ENCODE measurements at places on chromosomes 16 and 17.

DNA sequence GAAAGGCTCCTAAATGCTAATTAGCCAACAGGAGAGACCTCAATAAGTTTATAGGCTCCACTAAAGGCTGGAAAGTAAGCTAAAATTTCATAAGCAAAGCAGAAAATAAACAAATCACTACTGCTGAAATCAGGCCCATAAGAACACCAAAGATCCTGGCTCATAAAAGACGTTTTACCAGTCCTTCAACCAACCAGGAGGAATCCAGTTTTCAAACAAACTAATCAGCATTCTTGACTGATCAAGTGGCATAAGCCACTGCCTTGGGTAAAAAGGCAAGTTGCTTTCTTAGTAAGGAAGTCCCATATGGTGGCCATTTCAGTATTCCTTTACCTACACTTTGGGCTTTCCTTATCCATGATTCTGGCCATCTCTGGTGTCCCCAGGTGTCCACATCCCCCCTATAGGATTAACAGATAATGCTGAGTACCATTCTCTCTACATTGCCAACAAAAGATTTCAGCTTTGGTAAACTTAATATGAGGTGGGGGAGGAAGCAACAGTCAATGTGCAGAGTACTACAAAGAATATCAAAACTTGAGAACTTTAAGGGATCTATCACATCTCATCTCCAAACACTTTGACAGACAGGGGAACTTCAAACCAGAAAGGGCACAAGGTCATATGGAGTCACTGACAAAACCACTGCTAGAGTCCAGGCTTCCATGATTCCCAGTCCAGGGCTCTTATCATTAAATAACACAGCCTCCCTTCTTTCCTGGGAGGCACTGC is 1.3 kb downstream of the TOM1L2 start:
- no peak for DNase-seq

DNA sequence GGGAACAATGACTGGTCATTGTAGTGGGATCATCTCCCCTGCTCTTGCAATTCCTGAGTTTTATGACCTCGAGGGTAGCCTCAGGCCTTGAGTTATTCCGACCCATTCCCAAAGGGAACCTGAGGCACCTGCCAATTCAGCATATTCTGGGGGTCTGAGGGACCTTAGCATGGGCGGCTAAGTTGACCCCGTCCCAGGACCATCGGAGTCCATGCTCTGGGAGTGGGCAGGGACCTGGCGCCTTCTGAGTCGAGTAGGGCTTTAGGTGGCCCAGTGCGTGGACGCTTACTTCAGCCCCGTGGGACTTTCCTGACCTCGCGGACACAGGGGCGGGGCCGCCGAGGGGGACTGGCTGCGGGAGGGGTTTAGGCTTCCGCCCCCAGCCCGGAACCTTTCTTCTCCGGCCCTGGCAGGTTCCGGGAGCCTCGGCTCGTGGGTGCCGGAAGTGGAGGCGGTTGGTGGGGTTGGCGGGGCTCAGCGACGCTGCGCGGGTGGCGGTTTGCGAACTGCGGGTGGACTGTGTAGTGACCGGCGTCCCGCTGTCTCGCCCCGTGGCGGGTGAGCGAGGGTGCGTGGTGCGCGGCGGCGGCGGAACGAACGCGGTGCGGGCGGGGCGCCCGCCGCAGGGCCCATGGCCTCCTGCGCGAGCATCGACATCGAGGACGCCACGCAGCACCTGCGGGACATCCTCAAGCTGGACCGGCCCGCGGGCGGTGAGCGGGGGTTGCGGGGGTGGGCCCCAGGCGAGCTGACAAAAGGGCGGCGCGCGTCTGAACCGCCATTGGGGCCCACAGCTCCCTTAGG is at the start of gene EDC4:
EDC4 (plus strand) TSS at position 422 of the 804 bp plus-strand sequence; CDS start at position 632, 210 bp downstream.
- peak; percentile 75 for DNase-seq

DNA sequence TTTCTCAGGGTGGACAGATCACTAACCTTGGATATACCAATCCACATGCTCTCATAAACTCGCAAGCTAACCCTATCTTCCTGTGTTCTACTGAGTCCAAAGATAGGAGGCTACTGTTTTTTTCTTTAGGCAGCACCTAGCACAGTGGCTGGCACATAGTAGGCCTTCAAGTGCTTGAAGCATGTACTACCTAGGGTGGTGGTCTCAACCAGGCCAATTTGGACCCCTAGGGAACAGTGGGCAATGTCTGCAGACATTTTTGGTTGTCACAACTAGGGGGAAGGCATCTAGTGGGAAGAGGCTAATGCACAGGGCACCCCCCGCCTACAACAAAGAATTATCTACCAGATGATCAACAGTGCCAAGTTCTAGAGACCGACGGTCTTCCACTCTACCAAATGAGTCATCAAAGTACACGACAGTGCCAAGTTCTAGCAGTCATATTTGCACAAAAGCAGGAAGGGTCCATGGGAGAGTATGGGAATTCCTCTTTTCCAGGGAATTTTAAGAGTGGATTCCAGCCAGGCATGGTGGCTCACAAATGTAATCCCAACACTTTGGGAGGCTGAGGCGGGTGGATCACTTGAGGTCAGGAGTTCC is 390.3 kb downstream of the SLC39A11 start:
- DNase-seq = no peak

DNA sequence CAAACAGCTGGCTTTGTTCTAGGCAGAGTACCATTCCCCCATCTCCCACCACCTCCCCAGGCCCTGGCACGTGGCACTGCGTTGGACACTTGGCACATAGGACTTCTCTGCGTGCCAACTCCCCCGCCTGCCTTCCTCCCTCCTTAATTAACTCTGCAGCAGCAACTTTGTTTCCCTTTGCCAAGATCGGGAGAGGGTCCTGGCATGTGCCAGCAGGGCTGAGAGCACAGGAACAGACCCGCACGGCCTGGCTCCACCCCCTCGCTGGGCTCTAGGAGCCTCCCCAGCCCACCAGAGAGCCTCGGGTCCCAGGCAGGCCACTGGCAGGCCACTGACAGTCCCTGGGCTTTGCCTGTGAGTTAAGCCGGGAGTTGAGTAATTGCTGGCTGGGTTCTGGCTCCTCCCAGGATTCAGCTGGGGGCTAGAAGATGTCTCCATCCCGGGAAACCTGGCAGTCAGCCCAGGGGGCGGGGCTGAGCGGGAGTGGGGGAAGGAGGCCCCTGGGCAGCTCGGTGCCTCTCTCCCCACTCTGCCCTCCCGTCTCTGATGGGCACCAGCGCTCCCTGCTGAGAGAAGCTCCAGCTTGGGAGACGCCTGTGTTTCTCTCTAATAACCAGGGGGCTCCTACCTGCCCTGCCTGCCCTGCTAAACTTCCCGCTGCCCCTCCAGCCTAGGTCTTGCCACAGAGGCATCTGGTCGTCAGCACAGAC is 224.0 kb upstream of the TNRC6C start:
- DNase-seq = peak; percentile 76

Data from neural progenitor cell (in vitro differentiated cells).